ENCODE measurements at places on chromosomes 3 and 15.

- no peak for DNase-seq
Observed at GRCh38 chr15:68328443-68328842, 50.9 kb downstream of the FEM1B start.

DNA sequence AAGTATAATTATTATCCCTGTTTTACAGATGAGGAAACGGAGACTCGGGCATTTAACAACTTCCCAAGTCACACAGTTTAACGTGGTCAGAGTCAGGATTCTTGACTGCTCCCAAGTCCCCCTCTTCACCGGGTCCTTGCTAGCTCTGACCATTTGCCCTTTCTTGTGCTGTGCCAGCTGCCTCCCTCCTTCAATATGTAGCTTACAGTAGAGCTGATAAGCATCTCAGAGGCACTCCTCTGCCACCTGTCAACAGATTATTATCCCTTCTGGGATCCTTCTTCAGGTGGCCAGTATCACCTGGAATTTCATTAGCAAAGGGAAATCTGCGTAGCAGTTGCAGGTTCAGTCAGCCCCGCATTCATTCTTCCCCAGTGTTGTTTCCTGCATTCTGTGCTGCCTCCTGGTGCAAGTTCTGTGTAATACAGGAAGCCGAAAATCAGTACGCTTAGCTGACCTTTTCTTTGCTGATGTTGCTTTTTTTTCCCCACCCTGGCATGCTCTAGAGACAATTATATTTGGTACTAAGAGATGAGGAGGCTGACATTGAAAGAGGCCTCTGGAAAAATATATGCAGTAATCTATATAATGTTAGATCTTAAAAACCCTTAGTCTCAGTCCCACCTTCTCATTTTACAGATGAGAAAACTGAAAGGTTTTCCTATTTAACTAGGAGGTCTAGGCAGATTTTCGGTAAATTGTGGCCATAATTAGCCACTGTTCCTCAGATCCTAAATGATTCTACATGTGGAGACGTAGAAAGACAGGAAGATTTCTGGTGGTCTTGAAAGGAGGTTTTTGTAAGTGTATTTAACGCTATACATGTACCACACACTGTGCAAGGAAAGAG is 24.8 kb downstream of the TMOD2 start:
- no peak for DNase-seq

DNA sequence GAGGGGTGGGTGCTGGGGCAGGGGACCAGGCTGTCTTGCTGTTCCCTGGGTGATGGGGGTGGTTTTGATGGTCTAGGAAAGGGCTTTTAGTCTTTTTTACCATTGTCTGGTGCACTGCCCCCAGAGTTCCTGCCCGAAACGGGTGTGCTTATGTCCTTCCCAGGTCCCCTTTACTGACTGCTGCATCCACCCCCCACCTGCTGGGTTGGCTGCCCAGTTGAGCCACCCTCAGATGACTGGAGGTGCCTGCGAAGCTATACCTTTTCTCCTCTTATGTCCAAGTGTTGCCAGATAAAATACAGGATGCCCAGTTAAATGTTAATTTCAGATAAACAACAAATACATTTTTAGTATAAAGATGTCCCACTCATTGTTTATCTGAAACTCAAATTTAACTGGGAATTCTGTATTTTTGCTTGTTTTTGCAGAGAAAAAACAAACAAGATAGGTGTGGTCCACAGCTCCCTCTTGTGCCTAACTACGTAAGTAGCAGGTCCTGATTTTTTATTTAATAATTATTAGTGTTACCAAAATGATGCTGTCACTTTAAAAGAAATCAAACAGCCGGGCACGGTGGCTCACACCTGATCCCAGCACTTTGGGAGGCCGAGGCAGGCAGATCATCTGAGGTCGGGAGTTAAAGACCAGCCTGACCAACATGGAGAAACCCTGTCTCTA is 6.1 kb upstream of the RPP14 start:
- no peak for DNase-seq

DNA sequence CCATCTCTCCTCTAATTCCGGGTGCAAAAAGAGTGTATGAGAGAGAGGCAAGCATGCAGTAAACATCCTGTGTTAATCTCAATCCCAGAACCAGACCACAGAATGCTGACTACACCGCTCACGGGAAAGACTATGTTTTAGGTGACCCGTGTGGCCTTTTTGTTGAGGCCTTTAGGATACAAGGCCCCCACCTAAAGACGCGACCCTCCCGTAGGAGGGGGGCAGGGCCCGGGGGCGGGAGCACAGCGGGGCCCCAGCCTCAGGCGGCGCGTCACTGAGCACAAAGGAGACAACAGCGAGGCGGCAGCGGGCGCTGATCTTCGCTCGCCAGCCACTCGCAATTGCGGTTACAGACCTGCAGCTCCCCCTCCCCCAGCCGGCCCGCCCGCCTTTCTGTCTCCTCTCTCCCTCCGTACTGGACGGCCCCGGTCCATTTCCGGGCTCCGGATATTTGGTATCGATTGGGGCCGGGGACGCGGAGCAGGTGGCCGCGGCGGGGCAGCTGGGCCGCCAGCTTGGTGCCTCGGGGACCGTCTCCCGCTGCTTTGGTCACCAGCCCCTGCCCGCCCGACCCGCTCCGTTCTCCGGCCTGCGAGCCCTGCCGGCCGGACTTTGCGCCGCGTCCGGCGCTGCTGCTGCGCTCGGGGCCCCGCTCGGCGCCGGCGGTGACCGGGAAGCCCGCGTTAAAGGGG is at the start of gene CCDC50:
Gene CCDC50, plus strand, starts transcription at position 433 of the 692 bp plus-strand sequence. CDS start 281 bp downstream, outside the sequence.
- peak; percentile 81 for DNase-seq

GRCh38 chr3:97949110-97949485 is 23.1 kb downstream of the RIOX2 start:
- no peak for DNase-seq

GRCh38 chr3:122987736-122988319 is 39.7 kb downstream of the SEMA5B start:
- DNase-seq = no peak

- DNase-seq = no peak
Observed at GRCh38 chr3:164208821-164209220, 869.5 kb downstream of the SI start.
